Left kidney (tissue), 8 donors: ENCODE measurements at places on chromosomes 6 and 20. TPM values are rescaled to one million over a fixed set of nuclear protein-coding genes. Genes with fewer than 3 reads are reported as not detected.
A peak's percentile ranks its signal among the peaks of the same experiment; 100 is the strongest.

DNA sequence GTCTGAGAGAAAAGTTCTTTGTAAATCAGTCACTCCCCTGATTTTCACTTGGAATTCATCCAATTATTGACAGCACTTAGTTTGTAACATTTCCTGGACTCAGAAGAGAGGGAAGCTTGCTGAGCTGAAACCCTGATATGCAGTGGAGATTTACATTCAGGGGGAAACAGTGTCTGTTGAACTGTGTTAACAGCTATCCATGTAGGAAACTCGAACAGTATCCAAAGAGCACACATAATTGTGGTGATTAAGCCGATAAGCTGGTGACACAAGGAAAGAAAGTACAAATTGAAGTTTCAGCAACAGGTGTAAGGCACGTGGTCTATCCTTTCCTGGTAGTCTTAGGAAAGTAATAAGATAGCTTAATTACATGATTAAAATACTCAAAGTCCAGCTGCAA is 78.1 kb upstream of the FLRT3 start:
- peak; percentile 12 for DNase-seq

- DNase-seq, result no peak
These were observed 94.7 kb downstream of the HUS1B start for GRCh38 chr6:562052-562676.

- DNase-seq, result no peak
These were observed 243.5 kb upstream of the PREP start for GRCh38 chr6:105646391-105646867.

GRCh38 chr20:60481743-60482133 is 523.5 kb downstream of the CDH26 start:
- no peak for DNase-seq

DNA sequence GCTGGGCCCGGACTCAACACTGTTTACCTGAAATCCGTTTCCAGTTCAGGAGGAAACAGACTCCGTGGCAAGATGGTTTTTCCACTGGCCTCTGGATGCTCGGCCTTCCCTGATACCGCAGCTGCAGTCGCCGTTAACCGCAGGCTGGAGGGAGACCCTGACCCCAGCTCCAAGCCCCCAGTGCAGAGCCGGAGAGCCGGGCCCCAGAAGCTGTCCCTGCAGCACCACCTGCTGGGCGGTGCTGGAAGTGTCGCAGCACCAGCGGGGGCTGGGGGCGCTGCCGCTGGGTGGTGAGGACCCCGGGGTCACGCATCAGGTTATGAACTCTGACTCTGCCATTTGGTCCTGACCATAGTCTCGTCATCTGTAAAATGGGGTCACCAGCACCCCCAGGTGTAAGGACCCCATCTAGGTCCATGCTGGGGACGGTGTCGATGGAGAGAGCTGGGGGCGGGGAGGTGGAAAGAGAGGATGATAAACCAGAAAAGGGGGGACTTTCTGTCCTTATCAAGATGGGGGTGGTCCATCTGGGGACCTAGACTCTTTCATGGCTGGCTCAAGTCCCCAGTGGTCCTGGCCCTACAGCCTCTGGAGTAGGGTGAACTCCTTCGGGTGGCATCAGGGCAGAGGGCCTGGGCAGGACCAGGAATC is 20.8 kb upstream of the CHRNA4 start:
- DNase-seq, result no peak

GRCh38 chr20:15362849-15363248 is 1025.4 kb upstream of the FLRT3 start:
- no peak for DNase-seq

DNA sequence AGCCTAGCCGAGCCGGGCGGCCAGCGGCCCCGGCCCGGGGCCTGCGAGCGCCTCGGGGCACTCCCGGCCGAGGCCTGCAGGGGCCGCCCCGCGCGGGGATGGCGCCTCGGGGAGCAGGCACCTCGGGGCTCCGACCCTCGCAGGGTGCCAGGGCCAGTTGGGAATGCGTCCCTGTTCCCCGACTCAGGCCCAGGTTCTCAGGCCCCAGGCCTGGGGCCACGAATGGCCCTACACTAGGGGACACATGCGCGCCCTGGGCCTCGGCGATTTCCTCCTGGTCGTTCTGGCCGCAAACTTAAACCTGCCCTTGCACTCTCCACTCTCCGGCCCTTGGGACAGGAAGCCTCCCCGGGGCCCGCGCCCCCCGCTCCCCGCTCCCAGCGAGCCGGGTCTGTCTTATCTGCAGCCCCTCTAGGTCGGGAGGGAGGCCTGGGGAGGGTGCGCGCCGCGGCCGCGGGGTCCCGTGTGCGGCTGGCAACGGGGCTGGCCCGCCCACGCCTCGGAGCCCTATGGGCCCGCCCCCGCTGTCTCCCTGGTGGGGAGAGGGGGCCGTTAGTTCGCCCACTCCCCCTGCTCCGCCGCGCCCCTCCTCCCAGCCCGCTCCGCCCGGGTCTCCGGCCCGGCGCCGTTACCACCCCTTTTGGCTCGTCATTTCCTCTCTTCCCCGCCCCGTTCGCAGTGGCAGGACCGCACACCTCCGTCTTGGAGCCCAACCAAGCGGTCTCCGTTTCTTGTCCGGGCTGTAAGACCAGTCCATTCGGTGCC is 611 bp downstream of the NFYA start:
- peak; percentile 87 for DNase-seq

- no peak for DNase-seq
These were observed 206.8 kb upstream of the SOX4 start for GRCh38 chr6:21386744-21387143.

- DNase-seq, result peak; percentile 11
These were observed 773.6 kb upstream of the SLC35B3 start for GRCh38 chr6:9208966-9209365.

DNA sequence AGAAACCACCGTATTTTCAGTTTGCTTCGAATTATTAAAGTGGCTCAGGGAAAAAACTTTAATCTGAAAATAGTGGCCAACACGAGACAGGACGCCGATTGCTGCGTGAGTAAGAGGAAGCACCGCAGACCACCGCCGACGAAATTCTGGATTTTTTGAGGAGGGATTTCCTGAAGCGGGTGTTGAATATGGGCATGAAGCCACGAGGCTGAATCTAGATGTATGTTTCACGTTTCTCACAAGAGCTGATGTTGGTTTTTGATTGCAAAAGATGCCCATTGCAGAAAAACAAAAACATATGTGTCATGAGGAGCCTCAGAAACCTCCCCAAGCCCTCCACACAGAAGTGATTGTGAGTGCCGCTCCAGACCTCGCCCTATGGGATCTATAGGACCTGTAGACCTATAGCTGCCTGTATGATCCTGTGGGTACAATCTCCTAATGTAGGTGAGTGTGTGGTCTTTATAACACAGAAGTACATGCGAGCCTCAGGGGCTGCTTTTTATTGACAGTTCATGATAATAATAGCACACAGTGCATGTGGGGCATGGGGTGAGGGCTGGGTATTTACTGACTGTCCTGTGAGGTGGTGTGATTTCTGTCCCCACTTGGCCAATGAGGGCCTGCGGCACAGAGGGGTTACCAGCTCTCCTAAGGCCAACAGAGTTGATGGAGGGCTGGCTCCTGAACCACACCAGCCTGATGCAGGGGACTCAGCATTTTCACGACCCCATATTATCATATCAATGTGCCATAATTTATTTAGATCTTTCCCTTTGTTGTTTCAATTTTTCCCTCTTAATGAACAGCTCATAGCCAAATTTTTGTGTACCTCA is 243.9 kb downstream of the DLL1 start:
- DNase-seq, result no peak

GRCh38 chr6:91482498-91482897 is 895.6 kb upstream of the MAP3K7 start:
- DNase-seq, result no peak

DNA sequence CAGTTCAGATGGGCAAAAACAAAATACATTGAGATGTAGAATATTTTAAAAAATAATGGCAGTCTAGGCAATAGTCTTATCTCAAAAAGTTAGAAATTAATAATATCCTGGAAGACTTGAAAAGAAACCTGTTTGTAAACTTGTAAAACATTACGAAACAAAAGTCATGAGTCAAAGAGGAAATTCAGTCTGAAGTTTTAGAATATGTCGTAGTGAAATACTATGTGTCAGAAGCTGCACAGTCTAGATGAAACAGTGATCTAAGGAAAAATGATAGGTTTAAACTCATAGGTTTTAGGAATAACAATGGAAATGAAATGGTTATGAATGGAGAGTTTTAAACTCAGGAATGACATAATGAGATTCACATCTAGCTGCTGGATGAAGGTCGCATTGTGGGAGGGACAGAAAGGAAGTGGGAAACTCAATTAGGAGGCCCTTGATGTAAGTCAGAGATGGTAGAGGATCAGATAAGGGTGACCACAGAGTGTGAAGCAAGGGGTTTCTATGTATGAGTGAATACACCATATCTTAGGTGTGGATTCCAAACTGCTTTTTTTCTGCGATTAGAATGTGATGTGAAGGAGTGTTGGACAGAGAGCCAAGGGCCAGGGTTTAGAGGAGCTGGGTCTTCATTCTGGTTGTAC is 2.8 kb downstream of the SNRPB2 start:
- DNase-seq, result no peak

DNA sequence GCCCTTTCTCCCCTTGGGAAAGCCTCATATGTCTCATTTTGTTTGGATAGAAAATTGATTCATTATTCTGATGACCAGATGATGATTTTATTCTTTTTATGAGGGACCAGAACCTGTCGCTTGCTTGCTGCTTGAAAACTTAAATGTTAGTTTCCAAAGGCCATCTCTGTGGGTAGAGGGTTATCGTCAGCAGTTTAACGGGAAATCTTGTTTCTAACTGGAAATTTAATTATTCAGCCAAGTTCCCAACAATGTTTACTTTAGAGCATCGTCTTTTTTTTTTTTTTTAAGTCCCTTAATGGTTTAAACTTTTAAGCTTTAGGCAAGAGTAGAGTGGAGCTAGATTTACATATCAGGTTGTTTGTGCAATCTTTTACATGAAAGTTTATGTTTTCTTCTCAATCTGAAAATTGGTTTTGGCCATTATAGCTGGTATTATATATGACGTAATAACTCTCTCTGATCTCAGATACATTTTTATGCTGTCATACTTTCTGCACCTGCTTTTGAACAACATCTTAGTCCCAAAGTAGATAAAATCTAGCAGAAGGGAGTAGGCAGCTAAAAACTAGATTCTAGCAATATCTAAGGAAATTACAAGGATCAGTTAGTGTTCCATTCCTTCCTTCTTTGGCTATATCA is 93.9 kb downstream of the FOXO3 start:
- no peak for DNase-seq

DNA sequence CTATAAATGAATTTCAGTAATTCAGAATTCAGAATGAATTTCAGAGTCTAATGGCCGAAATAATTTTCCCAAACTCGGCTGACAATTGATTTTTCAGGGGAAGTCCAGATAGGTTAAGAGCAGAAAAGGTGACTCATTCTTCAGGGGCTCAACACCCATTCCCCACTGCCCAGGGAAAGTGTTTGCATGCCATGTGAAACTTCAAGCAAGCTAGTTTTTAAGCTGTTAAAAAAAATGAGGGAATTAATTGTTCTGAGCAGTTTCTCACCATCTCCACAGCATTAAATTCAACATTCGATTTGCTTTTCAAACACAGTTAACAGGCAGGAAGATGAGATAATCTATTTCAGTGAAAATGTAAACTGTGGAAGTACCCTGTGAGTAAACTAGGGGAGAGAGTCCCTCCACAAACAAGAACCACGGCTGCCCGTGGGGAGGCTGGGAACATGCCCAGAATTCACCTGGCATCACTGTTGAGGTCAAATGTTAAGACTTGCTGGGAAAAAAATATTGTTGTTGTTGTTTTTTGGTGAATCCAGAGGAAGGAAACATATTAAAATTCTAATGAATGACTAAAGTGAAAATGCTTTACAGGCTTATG is 650.8 kb upstream of the AGPAT4 start:
- DNase-seq, result no peak

- no peak for DNase-seq
These were observed 313.3 kb downstream of the RNGTT start for GRCh38 chr6:88650029-88650619.

- DNase-seq, result no peak
These were observed 1.7 kb downstream of the FKBP5 start for GRCh38 chr6:35686873-35687555.

GRCh38 chr20:48706710-48707365 is 121.0 kb downstream of the PREX1 start:
- no peak for DNase-seq

DNA sequence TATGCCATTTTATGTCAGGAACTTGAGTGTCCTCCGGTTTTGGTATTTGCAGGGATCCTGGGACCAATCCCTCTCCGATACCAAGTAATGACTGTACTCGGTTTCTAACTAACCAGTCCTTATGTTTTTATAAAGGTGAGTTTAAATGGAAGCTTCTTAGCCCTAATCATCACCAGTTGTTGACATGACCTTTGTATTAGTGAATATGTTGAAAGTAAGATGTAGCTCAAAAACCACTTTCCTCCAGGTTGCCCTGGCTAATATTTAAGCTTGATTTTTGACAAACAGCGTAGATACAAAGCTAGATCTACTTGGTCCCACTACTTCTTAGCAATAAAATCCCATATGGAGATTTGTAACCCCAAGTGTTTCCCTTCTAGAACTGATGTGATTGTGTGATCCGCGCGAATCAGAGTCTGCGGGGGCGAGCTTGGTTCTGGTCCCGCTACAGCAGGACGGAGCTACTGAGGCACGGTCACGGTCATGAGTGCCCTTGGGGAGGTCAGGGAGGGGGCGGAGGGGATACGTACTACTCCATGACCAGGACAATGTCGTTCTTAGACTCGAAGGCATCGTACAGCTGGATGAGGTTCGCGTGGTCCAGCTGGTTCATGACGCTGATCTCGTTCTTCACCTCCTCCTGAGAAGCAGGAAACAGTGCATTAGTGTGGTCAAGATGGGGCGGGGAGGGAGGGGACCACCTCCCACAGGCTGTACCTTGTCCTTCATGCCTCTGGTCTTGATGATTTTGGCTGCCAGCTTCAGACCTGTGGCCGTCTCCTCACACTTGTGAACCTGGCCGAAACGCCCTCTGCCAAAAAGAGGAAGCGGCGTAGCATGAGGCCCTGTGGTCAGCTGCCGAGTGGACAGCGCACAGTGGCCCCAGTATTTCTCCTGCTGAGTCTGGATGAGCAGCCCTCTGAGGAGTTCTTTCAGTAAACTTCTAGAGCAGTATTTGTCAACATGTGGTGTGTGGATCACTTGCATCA is 65.7 kb downstream of the MYLK4 start:
- DNase-seq, result no peak

GRCh38 chr6:80527552-80528052 is 421.1 kb downstream of the BCKDHB start:
- no peak for DNase-seq

GRCh38 chr6:13368731-13369115 is 40.4 kb upstream of the TBC1D7 start:
- DNase-seq, result no peak

GRCh38 chr6:1872649-1873131 is 263.0 kb downstream of the FOXC1 start:
- peak; percentile 81 for DNase-seq

- no peak for DNase-seq
These were observed 865.3 kb upstream of the GJE1 start for GRCh38 chr6:141267420-141267819.

The HLA-DRA gene
- 58.9 TPM for polyA plus RNA-seq

The HLA-DMB gene
- 64.6 TPM for polyA plus RNA-seq

The OOEP gene
- polyA plus RNA-seq, result not detected

The DACT2 gene
- polyA plus RNA-seq, result 19.3 TPM

The CLPSL2 gene
- not detected for polyA plus RNA-seq

The FAM83C gene
- not detected for polyA plus RNA-seq

The DDAH2 gene
- 148 TPM for polyA plus RNA-seq

The MACROD2 gene
- polyA plus RNA-seq, result 17.2 TPM

The PREX1 gene
- 11.7 TPM for polyA plus RNA-seq

The TCF21 gene
- 202 TPM for polyA plus RNA-seq

The SAMD3 gene
- 1.1 TPM for polyA plus RNA-seq

The TRIM10 gene
- 0.27 TPM for polyA plus RNA-seq

The TRIM40 gene
- polyA plus RNA-seq, result not detected

The C6orf52 gene
- 3.7 TPM for polyA plus RNA-seq
